ENCODE measurements at places on chromosomes 5 and 9.

DNA sequence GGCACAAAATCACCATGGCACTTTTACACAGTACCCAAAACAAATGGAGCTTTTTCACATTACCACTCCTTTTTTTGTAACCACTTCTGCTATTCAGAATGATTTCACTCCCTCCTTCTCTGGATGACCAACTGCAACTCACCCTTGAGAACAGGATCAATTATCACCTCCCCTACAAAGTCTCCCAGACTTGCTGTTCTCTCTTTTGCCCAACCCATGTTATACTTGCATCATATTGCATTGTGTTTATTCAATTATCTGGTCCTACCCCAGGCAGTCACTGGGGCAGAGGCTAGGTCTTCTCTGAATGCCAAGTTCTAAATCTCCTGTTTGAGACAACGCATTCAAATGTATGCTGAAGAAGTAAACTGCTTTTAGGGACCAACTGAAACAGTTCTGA is 96.0 kb downstream of the GPR21 start:
- DNase-seq, result no peak

DNA sequence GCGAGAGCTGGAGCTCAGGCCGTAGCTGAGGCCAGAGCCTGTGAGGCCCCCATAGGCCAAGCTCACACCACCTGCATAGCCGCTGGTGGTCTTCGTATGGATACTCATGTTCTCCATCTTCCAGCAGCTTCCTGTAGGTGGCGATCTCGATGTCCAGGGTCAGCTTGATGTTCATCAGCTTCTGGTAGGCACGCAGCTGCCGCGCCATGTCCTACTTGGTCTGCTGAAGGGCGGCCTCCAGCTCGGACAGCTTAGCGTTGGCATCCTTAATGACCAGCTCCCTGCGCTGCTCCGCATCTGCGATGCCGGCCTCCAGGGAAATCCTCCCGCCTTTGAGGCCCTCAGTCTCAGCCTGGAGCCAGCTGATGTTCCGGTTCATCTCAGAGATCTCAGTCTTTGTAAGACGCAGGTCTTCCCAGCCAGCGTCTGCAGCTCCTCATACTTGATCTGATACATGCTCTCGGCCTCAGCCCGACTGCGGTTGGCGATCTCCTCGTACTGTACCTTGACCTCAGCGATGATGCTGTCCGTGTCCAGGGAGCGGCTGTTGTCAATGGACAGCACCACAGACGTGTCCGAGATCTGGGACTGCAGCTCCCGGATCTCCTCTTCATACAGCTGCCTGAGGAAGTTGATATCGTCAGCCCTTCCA is 172.1 kb downstream of the PPP2R2B start:
- DNase-seq, result no peak

DNA sequence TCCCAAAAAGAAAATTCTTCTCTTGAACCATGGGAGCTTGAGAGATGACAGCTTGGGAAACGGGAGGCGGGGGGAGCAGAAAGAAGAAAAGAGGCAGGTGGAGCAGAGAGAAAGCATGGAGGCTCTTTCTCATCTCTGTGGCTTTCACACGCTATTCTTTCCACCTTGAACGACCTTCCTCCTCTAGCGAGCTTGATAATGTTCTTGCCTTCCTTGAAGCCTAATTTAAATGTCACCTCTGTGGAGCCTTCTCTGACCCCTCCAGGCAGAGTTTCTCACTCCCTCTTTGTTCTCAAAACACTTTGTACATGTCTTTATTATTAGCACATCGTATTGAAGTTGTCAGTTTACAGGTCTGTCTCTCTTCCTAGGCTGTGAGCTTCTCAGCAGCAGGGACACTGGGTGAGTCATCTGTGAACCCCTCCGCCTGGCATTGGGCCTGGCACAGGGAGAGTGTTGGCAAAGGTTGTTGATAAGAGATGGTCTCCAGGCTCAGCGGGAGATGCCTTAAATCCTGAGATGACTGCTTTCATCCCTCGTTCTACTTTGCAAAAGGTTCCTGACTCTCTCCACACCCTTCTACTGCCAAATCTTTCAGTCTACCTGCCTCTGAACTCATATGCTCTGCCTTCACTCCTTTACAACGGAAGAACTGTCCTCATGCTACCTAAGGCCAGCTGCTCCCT is 14.1 kb upstream of the STRBP start:
- no peak for DNase-seq

DNA sequence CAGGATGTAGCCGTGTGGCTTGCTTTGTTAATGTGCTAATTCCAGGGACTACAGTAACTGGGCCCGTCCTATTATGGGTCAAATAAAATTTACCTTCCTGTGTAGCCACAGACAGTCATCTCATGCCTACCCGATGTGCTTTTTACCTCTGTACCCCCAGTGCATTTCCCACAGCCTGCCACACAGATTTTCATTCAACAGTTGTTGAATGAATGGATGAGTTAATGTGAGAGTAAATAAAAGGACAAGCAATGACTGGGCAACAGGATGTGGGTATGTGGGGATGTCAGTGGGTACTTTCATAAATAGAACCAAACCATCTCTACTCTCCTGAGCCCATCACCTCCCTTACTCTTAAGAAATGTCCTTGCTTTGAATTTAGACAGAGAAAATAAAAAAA is 441.2 kb upstream of the ZNF462 start:
- no peak for DNase-seq

DNA sequence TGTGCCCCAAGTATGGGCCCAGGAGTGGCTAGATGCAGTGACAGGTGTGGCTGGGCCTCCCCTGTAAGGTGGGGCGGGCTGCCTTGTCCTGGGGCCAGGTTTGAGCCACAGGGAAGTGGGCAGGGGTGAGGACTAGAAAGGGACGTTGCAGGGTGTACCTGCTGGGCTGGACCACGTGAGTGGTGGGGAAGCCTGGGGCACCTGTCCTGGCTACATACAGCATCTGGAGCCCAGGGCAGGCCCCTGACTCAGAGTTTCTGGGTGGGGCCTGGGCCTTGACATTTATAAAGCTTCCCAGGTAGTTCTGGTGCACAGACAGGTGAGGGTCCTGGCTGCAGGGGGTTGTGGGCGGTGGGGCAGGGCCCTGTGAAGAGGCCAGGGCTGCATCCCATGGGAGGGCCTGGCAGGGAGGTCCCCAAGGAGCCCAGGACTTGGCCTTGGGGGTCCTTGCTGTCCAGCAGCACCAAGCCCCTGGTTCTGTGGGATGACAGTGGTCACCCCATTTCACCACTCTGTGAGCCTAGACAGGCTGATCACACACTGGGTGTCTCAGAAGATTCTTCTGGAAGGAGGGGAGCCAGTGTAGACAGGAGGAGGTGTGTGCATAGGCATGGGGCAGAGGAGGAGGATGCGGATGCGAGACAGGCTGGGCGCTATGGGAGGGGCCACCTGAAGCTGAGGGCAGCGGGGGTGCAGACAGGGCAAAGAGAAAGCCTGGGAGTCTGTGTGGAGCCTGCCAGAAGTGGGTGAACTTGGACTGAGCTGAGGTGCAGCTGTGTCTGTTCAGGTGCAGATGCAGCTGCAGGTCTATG is 94.0 kb downstream of the PHF2 start:
- no peak for DNase-seq

DNA sequence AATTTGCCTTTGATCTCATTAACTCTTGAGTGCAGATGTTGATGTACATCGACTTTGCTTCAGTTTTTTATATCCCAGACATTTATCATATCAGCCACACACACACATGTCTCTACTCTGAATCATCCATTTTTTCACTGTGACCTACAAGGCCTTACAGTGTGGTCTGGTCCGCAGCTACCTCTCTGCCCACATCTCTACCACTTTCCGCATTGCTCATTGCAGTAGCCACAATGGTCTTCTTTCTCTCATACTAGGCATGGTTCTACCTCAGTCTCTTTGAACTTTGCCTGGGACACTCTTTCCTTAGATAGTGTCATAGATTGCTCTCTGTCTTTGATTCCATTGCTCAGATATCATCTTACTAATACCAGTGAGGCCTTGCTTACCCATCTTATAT is 87.9 kb upstream of the FSD1L start:
- peak; percentile 71 for DNase-seq

- DNase-seq, result no peak
Measured at GRCh38 chr5:111836426-111836825, 79.4 kb upstream of the NREP start.

GRCh38 chr5:22908129-22908528 is 55.0 kb upstream of the CDH12 start:
- no peak for DNase-seq

DNA sequence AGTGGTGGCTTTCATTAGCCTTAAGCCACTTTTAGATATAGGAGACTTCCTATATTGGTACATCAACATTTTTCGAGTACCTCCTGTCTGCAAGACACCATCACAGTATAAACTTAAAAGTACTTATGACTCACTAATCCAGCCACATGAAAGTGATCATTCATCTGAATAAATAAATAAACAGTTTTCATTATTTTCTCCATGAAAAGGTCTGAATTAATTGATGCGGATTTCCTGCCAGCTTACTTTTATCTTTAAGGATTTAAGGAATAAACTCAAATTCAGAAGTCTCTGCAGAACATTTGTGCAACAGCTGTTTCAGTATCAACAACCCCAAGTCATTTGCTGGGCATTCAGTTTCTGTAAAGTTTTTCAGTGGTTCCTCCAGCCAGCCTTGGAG is 4.0 kb downstream of the SAP30L start:
- DNase-seq, result no peak

DNA sequence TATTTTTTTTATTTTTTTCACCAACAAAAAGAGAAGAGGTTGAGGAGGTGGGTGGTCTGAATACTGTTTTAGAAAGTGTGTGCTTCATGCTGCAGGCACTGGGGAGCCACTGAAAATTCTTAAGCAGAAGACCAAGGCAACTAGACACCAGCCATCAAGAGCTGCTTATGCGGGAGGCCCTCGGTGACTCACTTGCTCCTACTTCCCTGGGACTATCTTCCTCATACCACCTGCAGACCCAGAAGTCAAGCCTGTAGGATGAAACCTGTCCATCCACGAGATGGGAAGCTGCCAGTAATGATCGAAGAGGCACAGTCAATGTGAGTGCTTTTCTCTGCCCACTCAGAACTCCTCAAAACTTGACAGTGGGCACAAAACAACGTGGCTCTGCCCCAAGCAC is 125.8 kb upstream of the SLC44A1 start:
- DNase-seq, result no peak

DNA sequence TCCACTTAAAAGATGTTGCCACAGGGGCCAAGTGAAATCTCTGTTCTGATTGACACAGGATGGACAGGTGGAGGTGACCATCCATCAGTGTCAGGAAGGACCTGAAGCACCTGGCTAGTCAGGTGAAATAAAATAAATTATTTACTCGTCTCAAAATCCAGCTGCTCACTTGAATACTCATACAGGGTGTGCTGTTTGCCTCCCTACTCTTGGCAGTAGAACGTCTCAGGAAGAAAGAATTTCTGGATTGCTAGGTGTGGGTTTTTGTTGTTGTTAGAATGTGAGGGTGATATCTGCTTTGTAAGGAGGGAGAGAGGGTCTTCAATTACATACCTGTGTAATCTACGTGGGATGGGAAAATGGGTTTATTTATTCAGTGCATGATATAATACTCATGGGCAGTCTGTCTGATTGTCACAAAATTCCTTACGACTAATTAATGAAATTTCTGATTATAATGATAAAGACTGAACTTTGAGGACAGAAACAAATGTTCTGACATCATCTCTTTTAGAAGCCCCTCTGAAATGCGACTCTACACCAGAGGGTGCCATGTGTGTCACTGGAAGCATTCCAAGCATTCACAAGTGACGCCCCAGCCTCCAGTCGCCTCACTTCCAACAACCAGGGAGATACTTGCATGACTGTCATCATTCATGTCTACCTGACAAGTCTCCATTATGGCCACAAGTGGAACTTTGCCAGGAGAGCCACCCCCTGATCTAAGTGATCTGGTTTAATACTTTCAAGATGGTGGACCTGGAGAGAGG is 218.4 kb downstream of the GAPVD1 start:
- DNase-seq, result no peak

GRCh38 chr5:139183502-139183901 is 14.7 kb downstream of the SIL1 start:
- no peak for DNase-seq

DNA sequence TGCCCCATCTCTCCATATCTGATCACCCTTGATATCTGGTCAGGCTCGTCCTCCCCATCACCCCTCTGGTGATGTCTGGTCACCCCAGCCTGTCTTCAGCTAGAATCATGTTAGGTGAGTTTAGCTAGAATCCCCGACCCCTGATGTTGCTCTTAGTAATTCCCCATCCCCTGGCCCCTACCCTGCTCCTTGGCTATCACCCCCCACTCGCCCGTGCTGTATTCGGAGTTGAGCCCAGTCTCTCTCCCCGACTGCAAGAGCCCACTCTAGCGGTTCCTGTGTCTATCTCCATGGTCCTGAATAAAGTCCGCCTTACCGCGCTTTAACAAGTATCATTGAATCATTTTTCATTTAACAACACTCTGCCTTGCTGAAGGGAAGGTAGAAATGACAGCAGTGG is 33.7 kb downstream of the ADAMTS2 start:
- no peak for DNase-seq

DNA sequence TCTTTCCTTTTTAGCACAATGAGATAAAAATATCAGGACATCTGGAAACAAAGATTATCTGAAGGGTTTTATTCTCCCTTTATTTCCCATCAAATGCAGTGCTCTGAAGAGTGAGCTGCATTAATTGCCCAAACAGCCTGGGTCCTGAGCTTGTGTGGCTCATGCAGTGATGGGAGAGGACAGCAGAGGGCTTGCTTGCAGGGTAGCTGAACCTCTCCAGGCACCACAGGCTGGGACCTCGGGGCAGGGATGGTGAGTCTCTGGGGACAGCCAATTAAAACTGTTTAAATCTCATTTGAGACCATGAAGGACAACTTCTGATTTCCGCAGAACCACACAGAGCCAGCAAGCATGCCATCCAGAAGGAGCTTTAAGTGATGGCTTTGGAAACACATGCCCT is 71.2 kb downstream of the PLAC8L1 start:
- no peak for DNase-seq

DNA sequence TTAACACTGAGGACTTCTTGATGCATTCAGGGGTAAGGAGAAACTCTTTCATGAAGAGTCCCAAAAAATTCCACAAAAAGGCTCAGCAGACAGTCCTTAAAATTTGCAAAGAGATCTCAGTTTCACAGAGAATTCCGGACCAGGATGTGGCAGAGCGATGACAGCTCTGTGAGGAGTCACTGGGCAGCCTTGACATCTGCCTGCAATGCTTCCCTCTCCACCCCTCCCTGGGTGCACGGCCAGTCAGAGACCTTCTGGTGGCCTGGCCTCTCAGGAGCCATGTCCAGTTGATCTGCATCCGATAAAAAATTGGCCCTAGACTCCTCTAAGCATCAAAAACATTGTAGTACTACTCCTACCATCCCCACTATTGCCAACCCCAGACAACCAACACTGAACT is 76.8 kb downstream of the MACROH2A1 start:
- no peak for DNase-seq

- no peak for DNase-seq
Measured at GRCh38 chr5:102772273-102772672, 17.2 kb downstream of the PAM start.
